NCI-H2171 (cell line): ENCODE measurements at places on chromosomes 1 and 21.

DNA sequence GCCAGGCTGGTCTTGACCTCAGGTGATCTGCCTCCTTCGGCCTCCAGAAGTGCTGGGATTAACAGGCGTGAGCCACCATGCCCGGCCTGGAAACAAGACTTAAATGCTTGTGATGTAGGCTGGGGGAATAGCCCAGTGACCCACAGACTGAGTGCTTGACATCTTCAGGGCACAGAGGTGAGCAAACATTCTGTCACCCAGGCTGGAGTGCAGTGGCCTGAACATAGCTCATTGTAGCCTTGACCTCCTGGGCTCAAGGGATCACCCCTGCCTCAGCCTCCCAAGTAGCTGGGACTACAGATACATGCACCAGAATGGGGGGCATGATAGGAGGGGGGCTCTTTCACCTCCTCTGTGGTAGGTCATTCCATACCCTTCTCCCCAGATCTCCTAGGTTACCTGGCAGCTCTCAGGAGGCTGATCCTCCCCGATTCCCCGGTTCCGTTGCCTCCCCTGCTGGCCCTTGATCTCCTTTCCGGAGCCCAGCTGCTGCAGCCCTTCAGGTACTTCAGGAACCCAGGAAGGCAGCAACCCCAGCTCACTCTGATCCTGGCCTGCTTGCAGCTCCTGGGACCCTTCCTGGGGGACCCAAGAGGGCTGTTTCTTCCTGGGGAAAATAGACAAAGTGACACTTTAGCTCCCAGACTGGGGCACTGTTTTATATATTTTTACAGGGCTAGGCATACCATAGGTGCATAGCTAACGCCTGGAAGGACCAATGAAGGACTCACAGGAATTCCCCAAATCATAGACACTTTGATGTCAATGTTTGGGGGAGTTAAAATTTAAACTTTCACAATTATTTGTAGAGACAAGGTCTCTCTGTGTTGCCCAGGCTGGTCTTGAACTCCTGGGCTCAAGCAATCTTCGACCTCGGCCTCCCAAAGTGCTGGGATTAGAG is 11.8 kb downstream of the SPATA21 start:
- DNase-seq: no peak

DNA sequence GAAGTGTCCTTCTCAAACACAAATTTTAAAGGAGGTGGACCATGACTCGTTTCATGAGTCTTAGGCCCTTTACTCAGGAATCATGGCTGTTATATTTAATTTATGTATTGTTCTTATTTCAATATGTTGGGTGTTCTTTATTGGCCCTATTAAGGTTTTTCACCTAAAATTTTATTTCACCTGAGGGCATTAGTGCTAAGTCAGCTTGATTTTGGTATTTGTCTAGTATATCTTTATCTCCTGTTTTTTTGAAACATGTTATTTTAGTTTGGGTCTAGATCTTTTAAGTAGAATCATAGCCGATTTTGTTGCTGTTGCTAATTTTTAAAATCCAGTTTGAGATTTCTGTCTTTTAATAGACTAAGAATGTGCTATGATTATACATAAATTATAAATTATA is 430.4 kb downstream of the RPS6KC1 start:
- DNase-seq: no peak

DNA sequence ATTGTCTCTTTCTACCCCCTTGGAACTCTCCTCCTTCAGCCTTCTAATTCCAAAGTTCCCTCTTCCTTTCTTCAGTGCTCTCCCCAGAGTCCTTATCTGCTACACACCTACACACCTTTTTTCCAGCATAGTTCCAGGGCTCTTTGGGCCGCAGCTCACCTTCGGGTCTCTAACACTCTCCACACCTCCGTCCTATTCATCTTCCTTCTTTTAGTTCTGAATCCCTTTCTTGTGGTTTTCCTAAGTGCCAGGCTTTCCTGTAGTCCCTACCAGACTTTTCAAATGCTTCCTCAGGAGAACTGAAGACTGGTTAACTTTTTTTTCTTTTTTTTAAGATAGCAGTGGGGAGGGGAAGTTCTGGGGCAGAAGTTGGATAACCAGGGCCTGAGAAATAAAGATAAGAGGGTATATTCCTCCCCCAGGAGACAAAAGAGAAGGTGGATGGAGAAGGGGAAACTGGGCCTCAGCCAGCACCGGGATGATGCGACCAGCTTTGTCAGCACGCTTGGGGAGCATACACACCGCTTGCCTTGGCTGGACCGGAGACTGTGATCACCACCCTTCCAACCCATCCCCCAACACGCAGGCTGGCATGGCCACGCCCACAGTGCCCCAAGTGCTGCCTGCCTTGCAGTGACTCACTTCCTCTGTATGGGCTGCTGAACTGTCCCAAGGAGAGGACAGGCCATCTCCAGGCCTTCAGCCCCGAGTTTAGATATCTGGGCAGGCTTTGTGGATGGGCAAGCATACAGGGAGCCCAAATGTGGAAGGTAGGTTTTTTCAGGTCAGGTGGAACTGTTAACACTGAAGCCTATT is 2.5 kb upstream of the CERS2 start:
- DNase-seq: no peak

- DNase-seq: no peak
Measured at GRCh38 chr1:212218065-212218464, 67.1 kb upstream of the PPP2R5A start.

DNA sequence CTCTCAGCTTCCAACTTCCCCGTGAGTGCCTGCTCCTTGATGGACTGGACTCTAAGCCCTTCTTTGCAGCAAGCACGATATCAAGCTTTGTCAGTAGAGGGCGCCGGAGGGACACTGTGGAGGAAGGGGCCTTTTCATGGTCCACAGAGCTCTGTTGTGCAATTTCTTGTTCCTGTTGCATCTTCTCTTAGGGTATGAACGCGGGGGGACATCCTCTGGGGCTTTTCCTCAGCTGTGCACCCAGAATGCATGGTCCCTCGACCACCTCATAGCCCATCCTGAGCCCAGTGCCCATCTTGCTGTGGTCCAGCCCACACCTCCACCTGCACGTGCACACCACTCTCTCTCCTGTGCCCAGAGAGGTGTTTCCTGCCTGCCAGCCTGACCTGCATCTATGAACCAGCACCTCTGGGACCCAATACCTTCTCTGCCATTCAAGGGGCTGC is 556.8 kb downstream of the PTPRU start:
- peak; percentile 68 for DNase-seq

DNA sequence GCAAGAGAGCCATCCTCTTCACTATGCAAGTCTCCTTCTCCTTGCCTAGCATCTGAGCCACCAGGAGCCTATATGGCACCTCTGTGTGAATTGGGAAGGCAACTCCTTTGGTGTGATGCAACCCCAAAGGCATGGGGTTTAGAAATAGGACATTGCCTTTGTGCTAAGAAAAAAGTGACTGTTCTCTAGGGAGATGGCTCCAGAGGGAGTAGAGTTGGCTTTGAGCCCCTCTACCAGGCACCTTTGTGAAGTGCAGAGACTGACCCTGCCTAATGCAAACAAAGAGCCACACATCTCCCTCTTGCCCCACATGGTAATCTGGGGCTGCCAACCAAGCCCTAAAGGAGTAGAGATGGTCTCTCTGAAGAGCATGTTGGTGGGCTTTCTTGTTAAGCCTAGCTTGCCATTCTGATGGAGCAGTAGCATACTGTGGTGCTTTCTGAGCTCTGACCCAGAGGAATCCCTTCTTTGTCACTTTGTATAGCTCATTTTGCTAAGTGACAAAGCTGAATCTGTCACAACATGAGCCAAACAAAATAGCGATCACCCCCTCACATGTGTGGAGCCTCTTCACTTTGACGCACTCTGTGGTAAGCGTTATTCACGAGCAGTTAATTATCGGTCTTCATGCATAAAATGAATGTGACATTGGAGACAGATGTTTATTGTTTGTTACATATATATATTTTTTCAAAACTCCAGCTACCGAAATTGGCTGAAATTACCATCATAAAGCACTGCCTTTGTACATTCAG is 74.4 kb downstream of the RWDD3 start:
- DNase-seq: no peak
